ENCODE measurements at places on chromosomes 3 and 15.

- no peak for DNase-seq
Measured at GRCh38 chr3:64122476-64122875, 99.2 kb upstream of the PSMD6 start.

DNA sequence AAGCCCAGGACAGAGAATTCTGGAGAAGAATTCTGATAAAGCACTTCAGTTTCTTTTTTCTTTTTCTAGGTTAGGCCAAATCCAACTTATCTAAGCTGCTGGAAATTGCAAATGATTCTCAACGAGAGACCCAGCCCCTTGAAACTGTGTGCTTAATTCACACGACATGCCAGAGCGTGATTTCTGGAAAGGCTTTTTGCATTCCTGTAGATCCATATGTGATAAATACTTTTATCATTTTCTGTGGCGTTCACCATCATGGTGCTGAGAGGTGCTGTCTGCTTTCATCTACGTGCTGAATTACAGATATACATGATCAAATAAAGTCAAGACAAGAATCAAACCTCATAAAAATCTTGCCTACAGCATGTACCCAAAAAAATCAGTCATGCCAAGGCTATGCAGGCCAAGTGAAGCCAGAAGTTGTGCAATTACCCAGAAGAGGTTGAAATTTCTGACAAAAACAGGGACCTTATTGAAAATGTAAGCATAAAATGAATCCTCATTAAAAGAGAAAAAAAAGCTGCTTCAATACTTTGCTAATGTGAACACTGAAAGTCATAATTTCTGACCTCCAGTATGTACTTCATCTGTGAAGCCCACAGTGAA lies 10.8 kb upstream of the MEF2A start:
- DNase-seq: no peak

DNA sequence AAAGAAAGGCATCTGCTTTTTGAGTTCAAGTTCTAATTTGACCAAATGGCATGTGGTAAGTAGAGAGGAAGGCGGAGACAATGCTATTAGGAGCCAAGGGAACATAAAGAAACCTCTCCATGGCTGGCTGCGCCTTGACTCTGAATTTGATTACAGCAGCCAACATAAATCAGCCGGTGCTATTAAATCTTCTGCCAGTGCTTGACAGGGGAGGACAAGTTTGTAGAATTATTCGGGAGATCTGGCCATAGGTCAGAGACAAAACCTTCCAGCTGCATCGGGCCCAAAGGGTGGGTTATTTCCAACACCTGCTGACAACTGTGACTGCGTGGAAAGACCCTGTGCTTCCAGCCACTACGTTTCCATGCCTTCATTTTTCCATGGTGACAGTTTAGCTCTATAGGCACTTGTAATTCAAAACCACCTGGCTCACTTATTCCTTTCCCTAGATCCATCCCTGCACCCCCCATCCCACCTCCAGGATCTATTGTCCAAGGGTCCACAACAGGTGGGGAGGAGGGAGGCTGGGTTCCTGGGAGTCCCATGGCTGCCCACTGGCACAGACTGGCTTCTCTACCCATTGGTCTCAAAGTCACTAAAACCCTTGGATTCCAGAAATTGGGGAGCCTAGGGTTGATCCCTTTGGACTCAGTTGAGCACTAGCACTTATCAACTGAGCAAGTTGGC lies 15.9 kb downstream of the COLQ start:
- DNase-seq: no peak

DNA sequence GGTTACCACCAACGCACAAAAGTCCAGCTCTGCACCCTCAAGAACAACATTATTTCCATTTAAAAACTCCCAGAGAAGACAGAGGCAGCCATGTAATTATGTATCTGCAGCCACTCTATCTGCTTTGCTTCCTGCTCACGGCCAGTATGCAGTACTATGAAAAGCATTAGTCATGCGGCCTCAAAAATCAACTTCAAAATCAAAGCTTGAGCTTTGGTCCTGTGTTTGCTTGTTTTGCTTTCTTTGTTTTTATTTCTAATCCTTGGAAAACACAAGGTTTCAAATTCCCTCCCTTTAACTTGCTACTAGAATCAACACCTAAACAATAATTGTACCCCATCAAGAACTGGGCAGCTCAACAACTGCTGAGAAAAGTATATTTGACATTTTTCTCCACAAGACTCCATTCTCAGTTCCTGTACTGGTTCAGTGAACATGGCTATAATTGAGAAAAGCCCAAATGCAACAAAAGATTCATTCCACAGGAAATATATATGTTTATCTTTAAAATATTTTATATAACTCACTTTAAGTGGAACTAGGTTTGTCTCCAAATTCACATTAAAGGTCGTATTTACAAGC lies 37.6 kb downstream of the GBE1 start:
- DNase-seq: peak; percentile 28

Measured in NCI-H2107 (cell line).